MG63 (cell line): ENCODE measurements at places on chromosomes 6 and 20.

DNA sequence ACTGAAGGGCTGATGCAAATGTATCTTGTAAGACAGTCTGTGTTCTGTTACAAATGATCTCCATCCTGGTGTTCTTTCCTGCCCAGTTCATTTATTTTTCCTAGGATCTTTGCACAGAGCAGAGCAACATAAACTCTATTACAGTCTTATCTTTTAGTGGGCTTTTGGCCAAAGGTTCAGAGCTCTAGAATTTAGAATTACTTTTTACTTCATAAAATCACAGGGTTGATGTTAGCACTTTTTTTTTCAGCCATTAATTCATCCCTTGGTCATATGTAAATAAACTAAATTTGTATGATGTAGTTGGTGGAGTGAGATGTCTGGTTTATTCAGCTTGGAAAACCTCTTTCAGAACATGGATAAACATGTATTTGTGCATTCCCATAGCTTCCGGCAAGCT, 181.9 kb downstream of the ZFAND3 start:
- no peak for DNase-seq

DNA sequence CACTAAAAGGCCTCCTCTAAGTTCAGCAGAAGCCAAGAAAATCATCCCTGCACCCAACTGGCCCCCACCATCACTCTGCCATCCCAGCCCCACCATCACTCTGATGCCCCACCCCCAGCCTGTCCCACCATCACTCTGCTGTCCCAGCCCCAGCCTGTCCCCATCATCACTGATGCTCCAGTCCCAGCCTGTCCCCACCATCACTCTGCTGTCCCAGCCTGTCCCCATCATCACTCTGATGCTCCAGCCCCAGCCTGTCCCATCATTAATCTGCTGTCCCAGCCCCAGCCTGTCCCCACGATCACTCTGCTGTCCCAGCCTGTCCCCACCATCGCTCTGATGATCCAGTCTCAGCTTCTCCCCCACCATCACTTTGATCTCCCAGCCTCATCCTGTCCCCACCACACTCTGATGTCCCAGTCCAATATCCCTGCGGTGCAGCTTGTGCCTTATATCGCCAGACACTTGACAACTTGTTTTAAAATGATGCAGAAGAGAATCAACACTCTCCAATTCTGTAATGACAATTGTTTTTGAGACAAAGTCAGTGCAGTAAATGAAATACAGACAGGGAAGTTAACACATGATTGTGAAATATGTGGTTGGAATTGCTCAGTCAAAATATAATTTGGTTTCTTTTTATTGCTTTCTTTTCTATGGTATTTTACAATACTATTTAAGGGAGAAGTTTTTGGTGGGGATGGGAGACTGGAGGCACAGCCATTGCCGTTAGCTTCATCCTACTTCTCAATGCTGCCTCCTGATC, 100.8 kb downstream of the TNFAIP3 start:
- no peak for DNase-seq

- no peak for DNase-seq
Observed at GRCh38 chr6:105952772-105953690, 133.1 kb upstream of the PRDM1 start.

- DNase-seq, result no peak
Observed at GRCh38 chr6:81148751-81149150, 603.7 kb downstream of the TENT5A start.

GRCh38 chr6:149755300-149756260, 6.0 kb downstream of the PCMT1 start:
- no peak for DNase-seq

- DNase-seq, result no peak
Observed at GRCh38 chr20:64024141-64024990, 11.6 kb upstream of the C20orf204 start.

DNA sequence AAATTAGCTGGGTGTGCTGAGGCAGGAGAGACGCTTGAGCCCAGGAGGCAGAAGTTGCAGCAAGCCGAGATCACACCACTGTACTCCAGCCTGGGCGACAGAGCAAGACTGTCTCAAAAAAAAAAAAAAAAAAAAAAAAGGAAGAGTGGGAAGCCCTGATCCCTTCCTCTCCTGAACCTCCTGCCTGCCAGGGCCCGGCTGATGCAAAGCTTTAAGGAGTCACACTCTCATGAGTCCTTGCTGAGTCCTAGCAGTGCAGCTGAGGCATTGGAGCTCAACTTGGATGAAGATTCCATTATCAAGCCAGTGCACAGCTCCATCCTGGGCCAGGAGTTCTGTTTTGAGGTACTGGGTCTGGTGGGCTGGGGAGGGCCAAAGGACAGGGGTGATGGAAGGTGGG, 15.1 kb downstream of the SYNGAP1 start:
- DNase-seq, result no peak

DNA sequence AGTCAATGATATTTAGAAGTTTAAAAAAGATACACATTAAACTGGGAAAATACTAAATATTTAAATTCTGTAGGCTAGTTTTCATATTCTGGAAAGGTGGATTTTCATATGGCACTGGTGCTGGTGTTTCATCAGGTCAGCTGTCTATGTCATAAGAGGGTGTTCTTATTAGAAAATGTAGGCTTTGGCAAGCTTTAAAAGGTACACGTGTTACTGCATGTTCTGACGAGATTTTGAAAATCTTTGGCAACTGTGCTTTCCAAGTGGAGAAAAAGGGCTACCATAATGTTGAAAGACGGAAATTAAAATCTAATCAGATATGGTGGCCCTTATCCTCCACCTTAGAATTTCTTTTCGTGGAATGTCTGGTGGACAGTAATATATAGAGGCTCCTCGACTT, 30.0 kb downstream of the SLC22A3 start:
- no peak for DNase-seq

- DNase-seq, result no peak
Observed at GRCh38 chr6:43879722-43880121, 109.7 kb downstream of the VEGFA start.

DNA sequence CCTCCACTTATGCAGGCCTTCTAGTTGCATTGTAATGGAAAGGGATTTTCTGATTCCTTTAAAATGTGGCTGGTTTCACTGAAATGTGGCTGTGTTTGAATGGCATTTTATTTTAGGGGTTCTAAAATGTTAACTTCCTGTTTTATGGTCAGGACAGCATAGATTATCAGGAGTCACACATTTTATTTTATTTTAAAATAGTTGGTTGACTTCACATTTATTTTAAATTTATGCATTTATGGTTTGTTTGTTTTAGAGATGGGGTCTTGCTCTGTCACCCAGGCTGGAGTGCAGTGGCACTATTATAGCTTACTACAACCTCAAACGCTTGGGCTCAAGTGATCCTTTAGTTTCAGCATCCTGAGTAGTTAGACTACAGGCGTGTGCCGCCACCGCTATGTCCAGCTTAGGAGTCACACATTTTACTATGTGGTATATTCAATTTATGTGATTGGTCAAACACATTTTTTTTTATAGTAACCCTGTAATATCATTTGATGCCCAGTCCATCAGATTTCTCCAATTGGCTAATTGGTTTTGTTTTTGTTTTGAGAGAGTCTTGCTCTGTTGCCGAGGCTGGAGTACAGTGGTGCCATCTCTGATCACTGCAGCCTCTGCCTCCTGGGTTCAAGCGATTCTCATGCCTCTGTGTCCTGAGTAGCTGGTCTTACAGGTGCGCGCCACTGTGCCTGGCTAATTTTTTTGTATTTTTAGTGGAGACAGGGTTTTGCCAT, 2.3 kb downstream of the DTD1 start:
- DNase-seq, result no peak

GRCh38 chr6:37696220-37696840, 1.4 kb downstream of the MDGA1 start:
- peak; percentile 30 for DNase-seq

DNA sequence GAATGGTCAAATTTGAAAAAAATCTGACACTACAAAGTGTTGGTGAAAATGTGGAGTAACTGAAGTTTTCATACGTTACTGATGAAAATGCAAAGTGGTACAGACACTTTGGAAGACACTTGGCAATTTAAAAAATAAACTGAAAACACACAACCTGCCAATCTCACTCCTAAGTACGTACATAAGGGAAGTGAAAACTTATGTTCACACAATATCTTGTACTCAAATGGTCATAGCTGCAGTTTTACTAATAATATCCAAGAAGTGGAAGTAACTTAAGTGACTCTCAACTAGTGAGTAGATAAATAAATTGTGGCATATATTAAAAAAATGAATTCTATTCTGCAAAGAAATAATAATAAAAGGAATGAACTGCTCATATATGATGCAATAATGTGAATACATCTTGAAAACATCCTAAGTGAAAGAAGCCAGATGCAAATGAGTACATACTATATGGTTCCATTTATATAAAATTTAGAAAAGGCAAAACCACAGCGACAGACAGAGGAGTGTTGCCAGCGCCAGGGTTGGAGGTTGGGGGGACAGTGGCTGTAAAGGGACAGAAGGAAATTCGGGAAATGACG, 198.2 kb downstream of the ERMARD start:
- DNase-seq, result no peak

DNA sequence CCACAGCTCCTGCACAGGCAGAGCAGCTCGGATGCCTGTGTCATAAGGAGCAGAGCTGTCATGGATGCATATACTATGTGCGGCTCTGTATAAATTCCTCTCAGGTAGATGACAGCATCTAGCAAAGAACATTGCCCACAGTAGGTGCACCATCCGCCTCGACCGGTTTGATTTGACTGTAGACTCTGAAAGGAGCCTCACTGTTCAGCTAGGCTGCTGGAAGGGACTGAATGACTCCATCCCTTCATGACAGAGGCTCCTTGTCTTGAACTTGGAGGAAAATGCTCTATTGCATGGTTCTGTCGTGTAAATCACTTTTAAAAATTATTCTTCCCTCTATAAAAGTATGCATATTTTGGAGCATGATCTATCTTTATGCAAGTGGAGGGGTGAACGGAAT, 128.8 kb upstream of the QKI start:
- no peak for DNase-seq

GRCh38 chr6:72374857-72375256, 247.0 kb upstream of the KCNQ5 start:
- no peak for DNase-seq
